ENCODE measurements at places on chromosomes 16 and 17.

- peak; percentile 34 for DNase-seq
Observed at GRCh38 chr16:2904100-2904921, 7.4 kb upstream of the FLYWCH1 start.

DNA sequence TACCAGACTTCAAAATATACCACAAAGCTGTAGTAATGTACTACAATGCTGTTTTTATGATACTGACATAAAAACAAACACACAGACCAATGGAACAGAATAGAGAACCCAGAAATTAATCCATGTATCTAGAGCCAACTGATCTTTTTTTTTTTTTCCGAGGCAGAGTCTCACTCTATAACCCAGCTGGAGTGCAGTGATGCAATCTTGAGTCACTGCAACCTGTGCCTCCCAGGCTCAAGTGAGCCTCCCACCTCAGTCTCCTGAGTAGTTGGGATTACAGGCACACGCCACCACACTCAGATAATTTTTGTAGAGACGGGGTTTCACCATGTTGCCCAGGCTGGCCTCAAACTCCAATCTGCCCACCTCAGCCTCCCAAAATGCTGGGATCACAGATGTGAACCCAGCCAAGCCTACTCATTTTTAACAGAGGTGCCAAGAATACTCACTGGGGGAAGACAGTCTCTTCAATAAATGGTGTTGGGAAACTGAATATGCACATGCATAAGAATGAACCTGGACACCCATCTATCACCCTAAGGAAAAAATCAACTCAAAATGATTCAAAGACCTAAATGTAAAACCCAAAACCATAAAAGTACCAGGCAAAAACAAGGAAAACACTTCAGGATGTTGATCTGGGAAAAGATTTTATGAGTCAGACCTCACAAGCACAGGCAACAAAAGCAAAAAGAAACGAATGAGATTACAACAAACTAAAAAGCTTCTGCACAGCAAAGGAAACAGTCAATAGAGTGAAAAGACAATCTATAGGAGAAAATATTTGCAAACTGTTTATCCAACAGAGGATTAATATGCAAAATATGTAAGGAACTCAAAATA lies 63.1 kb downstream of the STX8 start:
- no peak for DNase-seq

DNA sequence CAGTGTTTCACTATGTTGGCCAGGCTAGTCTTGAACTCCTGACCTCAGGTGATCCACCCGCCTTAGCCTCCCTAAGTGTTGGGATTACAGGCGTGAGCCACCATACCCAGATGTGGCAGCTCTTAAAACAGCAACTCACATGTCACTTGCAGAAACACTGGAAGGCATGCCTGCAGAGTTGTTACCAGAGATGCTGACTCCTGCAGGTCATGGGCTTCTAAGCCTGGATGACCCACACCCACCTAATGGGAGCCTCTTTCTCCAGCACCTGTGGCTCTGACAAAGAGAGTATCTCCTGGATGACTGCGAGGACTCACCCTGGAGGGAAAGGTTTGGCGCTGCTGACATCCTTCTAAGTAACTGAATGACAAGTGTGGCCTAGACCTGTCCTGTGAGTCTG lies 11.2 kb upstream of the RFWD3 start:
- no peak for DNase-seq

DNA sequence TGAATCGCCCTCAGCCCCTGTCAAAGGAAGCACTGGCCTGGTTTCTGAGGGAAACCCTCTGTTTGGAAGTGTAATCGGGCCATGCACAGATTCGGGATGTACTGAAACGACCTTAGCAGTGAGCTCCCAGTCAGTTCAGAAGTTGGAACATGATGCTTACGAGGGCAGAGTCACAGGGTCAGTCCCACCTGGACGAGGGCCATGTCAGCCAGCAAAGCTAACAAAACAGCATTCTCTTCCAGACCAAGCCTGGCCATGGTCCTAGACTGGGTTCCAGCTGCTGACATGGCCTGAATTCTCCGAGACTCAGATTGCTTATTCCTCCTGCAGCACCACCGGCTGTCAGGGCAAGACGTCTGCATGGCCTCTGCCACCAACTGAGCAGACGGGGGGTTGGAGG lies 192.2 kb upstream of the WSCD1 start:
- no peak for DNase-seq

DNA sequence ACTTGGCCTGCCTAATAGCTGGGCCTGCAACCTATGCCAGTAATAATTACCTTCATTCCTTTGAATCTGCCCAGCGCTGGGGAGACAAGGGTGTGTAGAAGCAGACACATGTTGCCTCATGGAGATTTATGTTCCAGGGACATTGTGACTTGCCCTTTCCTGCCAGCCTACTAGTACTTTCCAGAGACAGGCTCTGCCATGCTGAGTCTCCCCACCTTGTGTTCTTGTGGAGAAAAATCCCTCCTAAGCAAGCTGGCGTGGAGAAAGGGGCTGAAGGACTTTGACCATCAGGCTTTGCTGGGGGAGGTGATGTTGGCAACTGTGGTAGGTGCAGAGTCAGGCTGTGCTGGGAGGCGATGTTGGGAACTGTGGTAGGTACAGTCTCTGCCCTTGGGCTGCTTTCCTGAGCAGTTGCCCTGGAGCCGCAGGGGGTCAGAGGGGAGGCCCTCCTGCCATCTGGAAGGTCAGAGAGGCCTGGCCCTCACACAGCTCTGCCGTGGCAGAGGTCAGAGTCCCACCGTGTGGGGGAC lies 4.0 kb downstream of the KSR1 start:
- DNase-seq = no peak

GRCh38 chr16:81174644-81175324 lies 63.7 kb upstream of the BCO1 start:
- DNase-seq = no peak

- DNase-seq = no peak
Observed at GRCh38 chr17:9645851-9646545, 681 bp downstream of the USP43 start.

DNA sequence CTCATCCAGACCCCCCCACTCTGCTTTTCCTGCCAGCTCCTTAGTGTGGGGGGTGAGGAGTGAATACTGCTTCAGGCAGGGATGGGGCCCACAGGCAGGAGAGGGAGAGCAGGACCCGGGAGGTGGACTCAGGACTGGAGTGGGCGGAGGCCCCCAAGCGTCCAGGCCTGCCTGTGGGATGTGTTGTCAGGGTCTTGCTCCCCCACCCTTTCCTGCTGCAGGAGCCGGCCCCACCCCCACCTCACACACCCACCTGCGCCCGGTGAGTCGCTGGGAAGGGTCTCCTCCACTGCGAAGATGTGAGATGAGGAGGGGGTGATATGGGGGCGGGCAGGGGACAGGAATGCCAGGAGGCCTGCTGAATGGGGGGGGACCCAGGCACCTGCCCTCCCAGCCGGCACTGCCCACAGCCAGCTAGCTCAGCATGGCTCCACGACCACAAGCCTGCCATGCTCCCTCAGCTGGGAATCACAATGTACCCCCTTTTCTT lies 1.1 kb downstream of the FAM171A2 start:
- no peak for DNase-seq

- DNase-seq = no peak
Observed at GRCh38 chr16:35714665-35715064, 2255.3 kb downstream of the TP53TG3F start.

DNA sequence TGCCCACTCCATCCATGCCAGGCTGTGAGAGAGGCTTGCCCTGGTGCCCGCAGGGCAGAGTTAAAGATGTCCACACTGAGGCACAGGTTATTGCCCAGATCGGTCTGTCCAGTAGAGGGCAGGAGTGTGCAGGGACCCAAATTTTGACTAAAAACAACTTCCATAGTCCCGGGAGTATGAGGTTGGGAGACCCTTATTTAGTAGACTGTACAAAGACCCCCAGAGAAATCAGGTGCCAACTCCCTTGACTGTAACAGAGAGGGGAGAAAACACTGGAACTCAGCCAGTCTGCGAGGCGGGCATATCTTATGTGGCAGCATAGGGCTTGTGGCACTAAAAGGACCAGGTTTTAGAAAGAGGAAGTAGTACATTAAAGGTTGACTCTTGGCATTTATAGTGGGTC lies 43.4 kb downstream of the HNF1B start:
- DNase-seq = no peak
